CD4-positive, alpha-beta T cell treated with Interleukin-1 beta for 1 hour (primary cell): ENCODE measurements at places on chromosomes 5 and 9.

GRCh38 chr9:18887546-18887945 lies 145.5 kb downstream of the SAXO1 start:
- DNase-seq: no peak

DNA sequence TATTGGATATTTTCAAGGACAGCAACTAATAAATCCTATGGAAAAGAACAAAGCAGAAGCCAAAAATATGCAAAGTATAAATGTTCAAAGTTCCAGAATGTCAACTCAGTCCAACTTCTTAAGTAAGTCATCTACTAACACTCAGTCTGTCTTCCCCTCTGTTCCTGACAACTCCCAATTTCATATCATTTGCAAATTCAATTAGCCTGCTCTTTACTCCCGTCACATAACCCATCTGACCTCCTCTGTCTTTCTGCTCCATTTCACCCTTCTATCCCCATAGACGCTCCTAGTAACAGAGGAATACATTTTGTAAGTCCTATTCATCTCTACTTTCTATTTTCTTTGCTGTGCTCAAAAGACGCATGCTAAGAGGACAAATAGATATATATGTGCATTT lies 659.8 kb upstream of the MEF2C start:
- DNase-seq: no peak

DNA sequence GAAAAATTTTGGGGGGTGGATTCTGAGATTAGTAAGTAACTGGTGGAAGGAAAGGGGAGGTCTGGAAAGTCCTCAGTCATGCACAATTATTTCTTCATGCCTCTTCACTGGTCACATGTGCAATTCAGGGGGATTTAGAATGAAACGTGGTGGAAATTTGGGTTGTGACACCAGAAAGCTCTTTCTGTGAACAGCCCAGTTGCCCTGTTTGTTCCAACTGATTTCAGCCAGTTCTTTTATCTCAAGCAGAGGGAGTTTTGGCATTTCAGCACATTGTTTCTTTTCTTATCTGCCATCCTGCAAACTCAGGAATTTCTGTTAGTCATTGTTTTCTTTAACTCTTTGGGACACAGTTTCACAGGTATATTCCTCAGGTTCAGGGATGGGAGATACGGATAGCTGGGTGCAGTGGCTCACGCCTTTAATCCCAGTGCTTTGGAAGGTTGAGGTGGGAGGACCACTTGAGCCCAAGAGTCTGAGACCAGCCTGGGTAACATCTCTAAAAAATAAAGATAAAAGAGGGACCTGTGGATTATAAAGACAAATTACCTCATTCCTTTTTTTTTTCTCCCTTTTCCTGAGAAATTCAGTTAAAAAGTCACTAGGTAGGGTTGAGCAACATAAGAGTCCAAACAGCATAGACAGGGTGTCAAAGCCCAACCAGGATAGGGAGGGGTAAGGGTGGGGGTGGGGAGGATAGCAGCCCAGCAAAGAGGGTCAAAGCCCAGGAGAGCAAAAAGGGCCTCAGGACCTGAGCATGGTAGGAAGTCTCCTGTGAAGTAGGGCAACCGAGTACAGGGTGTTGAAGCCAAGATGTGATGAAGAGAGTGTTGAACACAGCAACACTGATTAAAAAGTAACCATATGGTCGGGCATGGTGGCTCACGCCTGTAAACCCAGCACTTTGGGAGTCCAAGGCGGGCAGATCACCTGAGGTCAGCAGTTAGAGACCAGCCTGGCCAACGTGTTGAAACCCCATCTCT lies 5.4 kb upstream of the B4GALT1 start:
- DNase-seq: no peak

- peak; percentile 73 for DNase-seq
Observed at GRCh38 chr9:72280913-72281500, 84.0 kb downstream of the ZFAND5 start.

DNA sequence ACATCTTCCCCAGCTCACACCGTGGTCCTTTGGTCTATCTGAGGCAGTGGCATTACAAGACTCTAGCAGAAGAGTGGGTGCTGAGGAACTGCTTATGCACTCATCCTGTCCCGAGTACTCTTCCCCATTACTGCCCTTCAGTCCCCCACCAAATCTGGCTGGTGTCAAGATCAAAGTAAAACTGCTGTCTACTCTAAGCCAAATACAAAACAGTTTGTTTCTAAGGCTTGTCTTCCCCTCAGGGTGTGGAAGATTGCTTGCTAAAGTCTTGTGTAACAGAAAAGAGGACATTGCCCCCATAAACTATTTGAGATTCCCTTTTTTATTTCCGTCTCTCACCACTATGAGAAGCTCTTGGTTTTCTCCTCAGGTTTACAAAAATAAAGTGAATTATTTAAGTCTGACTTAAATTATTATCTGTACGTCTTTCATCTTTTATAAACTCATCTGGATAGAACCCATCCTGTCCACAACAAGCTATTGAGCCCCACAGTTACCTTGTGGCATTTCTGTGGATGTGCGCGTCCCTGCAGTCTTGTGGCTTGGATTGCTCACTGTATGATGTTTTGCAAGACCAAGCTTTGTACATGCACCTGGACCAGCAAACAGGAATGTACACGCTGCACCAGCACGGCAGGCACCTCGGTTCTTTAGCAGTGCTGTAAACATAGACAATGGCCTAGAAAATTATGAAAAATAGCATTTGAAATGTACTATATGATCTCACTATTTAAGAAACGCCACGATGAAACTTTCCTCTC lies 61.0 kb downstream of the CYSTM1 start:
- no peak for DNase-seq
